ENCODE measurements at places on chromosomes 5 and 9.

GRCh38 chr5:74538206-74538661 lies 102.3 kb downstream of the ENC1 start:
- DNase-seq, result peak; percentile 91

DNA sequence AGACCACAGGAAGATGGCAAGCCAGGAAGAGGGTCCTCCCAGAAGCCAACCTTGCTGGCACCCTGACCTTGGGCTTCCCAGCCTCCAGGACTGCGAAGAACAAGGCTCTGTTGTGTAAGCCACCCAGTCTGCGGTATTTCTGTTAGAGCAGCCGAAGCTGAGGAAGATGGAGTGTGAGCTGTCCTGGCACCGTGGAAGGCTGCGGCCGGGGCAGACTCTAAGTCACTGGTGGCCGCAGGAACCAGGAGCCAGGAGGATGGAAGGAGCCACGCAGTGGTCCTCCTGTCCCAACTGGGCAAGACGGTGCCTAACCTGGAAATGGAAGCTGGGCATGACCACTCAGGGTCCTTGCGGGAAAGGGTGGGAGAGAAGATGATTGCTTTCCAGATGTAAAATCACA lies 89.1 kb downstream of the ZNF354C start:
- DNase-seq, result no peak

DNA sequence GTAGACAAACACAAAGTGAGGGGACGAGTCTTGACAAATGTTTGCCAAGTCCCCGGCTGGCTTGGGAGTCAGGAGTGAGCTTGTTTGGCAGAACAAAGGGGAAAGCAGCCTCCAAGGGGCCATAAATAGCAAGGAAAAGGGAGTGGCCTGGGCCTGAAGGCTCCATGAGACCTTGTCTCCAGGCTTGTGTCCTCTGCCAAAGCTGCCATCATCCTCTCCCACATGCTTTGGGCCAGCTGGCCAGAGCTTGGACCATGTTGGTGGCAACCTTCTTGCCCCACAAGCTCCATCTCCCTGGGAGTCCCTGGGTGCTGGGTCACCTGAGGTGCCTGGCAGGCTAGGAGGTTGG lies 13.3 kb upstream of the PITX1 start:
- no peak for DNase-seq

DNA sequence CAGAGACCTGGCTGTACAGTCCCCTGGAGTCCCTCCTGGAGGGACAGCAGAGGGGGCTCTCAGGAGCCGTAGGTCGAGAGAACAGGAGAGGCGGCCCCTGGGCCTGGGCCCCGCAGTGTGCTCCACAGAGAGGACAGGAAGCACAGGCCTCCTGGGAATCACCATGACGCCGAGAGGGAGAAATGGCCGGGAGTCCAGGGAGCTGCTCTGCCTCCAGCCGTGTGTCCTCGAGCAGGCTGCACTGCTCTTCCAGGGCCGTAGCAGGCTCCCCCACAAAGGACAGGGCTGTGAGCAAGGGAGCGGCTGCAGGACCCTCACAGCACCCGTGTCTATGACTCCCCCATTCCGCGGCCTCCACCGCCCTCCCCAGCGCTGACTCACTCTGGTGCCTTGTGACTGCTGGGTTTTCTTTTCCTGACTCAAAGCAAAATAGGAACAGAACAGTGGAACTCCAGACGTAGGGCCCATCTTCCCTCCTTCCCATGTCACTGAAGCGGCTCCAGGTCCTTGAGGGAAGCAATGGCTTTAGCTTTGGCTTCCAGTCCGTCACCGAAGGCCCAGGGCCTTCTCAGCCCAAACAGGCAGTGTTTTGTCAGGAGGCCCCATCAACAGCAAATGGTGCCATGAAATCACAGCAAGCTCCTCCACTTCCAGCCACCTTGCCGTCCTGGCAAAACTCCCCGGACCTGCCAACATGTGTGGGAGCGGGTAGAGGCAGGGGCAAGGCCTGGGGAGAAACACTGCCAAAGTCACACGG lies 114.2 kb downstream of the LHFPL2 start:
- no peak for DNase-seq

DNA sequence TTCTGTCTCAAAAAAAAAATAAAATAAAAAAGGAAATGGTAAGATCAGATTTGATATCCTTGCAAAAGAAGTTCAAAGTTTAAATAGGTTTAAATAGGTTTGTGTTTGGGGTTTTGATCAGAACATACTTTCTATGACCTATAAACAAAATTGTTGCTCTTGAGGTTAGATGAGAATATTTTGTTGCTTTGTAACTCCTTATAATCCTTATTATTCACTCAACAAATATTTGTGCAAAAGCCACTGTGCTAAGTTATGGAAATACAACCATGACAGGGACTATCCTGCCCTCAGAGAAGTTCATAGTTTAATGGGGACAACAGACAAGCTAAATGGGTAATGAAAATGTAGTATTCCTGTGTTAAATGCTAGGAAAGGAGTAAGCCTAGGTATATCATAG lies 71.5 kb downstream of the INVS start:
- no peak for DNase-seq

- DNase-seq, result no peak
These were observed 31.4 kb upstream of the ANKH start for GRCh38 chr5:14902826-14903560.

- DNase-seq, result peak; percentile 70
These were observed at the start of the genes BRD9 and TRIP13 for GRCh38 chr5:892394-893136. Gene BRD9, minus strand, starts transcription at chr5:892801. Its CDS starts 144 bp downstream, at chr5:892657. Gene TRIP13, plus strand, starts transcription at chr5:892884. Its CDS starts 115 bp downstream, at chr5:892999.

DNA sequence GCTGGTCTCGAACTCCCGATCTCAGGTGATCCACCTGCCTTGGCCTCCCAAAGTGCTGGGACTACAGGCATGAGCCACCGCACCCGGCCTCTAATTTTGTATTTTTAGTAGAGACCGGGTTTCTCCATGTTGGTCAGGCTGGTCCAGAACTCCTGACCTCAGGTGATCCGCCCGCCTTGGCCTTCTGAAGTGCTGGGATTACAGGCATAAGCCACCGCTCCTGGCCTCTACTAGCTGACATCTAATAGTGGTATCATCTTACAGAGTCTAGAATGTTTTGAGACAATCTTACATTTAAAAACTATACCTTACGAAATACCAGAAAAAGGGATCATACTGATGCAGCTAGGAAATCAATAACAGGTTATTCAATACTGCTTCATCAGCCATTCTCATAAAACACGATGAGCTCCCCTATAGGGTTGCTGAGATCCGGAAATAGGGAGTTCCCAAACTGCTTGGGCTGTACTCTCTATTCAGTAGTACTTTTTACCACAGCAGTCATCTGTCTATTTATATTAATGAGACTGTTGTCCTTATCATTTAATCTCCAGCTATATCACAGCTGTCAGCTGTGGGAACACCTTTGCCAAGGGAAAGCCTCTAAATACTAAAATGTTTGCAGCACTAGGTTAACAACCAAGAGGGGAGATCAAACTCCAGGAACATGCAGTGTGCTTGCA lies 8.1 kb upstream of the UBE2D2 start:
- no peak for DNase-seq

GRCh38 chr9:128383007-128383753 lies 12.0 kb downstream of the URM1 start:
- no peak for DNase-seq

DNA sequence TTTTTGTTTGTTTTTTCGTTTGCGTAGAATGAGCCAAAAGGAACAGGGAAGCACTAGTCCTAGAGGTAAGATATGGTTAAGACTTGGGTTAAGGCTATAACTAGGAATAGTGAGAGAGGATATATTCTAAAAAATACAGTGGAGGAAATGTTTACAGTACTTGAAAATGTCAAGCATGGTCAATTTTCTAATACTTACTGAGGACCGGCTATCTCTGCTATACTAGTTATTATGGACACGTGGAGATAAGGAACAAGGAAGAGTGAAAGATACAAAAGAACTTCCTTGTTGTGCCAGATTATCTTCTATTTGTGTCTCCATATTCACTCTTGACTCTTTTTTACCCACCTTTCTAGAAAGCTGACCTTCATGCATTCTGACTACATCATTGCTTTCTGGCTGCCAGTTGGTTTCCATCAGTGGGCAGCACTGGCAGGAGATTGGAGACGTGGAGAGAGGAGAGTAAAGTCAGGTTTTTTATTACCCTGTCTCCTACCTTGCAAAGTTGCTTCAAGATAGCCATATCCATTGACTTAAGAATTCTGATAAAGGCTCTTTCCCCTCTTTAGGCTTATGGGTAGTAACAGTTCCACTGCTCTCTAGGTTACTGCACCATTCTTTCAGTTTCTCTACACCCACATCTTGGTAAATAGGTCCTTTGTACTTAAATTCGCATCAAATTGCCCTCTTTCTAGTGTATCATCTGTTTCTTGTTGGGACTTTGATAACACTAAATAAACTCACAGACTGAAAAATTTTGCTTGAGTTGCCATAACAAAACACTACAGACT lies 9.0 kb upstream of the RFX3 start:
- DNase-seq, result no peak

- DNase-seq, result no peak
These were observed 5.2 kb upstream of the GCNT4 start for GRCh38 chr5:75057561-75057960.

DNA sequence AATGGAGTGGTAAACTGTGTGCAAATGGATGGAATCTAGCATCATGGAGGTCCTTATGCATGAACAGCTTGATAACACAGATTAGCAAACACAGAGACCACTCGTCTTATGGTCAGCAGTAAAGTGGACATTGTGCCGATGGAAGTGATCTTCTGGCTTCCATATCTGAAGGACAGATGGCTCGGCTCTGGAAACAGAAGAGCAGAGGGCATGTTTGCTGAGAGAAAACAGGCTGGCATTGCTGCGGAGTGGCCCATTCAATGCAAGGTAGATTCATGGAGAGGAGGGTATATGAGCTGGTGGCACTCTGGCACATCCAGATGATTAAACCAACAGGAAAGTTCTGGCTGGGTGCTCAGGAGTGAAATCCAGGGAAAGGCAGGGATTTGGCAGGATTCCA lies 513.2 kb downstream of the DIRAS2 start:
- DNase-seq, result no peak

DNA sequence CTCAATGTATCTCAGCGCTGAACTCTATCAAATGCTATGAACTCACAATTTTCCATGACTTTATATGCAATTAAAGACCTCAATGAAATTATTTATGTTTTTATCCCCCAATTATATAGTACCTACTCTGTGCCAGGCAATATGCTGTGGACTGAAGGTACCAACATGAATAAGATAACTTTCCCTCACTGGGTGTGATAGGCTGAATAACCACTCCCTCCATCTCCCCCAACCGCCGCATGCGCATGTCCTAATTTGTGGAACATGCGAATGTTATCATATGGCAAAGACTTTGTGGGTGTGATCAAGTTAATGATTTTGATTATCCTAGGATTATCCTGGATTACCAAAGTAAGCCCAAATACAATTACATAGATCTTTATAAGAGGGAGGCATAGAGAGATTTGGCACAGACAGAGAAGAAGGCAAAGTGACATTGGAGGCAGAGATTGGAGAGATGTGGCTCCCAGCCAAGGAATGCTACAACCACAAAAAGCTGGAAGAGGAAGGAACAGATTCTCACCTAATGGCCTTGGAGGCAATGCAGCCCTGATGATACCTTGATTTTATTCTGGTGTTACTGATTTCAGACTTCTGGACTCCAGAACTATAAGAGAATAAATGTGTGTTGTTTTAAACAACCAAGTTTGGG lies 149.1 kb upstream of the VCAN start:
- DNase-seq, result no peak
